Amniotic stem cell (primary cell): ENCODE measurements at places on chromosomes 1 and 21.

DNA sequence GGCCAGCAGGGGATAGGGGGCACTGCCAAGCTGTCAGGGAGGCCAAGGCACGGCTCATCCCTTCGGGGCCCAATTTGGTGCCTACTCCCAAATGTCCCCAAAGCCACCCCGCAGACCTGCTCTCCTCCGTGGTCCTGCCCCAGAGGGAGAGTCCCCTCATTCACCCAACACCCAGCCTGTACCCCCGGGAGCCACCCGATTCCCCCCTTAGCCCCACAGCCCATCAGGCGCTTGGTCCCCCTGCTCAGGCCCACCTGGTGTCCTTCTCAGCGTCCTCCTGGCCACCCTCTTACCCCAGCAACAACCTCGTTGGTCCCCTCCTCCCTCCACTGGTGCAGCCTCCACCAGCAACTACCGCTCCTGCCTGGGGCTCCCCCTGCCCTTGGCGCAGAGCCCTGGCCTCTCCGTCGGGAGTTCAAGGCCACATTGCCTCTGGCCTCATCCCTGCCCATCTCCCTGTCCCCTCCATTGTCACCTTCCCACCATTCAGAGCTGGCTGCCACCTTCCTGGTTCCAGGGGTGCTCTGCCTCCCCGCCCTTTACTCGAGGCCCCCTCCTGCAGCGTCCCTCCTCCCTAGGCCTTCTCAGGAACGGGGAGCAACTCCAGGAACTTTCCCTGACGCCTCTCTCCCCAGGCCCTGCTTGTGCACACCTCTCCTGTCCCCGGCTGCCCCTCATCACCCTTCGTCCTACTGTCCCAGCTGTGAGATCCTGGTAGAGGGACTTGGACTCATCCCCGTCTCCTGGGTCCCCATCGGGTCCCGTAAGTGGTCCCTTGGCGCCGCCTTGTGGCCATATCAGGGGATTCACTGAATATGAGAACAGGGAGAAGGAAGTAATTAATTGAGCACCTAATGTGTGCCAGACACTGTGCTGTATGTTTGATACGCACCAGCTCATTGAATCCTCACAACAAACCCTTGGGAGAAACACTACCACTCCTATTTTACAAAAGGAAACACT is 73.9 kb downstream of the RAP1GAP start:
- DNase-seq: peak; percentile 13

- DNase-seq: no peak
Measured at GRCh38 chr1:226066415-226067078, 4.0 kb downstream of the H3-3A start.

- no peak for DNase-seq
Measured at GRCh38 chr1:19209439-19209989, 552 bp downstream of the UBR4 start.

GRCh38 chr1:37338658-37339057 is 135.7 kb upstream of the ZC3H12A start:
- DNase-seq: no peak

- peak; percentile 34 for DNase-seq
Measured at GRCh38 chr21:26769613-26770188, 75.5 kb downstream of the ADAMTS1 start.

DNA sequence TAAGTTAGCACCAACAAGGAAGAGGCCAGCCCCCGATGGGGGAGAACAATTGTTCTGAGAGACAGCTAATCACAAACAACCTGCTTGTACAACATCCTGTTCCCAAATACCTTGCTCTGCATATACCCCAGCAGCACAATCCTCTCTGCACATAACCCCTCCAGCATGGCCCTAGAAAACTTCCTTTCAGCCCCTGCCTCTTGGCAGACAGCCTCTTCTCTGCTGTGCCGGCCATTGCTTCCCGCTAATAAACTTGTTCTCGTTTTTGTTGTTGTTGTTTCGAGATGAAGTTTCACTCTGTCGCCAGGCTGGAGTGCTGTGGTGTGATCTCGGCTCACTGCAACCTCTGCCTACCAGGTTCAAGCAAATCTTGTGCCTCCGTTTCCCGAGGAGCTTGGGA is 392.7 kb downstream of the SMYD3 start:
- no peak for DNase-seq

DNA sequence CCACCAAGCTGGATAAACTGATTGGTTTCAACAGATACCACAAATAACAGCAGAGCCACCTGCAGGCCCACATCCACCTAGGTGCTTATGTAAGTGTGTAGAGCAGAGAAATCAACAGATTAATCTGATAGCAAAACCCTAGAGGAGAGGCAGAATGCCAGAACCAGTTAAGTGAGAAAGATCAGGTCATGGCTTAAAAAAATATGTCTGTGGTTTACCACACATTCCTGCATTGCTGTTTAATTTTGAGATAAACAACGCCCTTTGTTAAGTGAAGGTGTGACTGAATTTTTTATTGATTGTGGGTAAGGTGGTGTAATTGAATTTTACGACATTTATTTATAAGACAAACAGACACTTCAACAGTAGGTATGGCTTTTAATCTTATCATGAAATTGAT is 21.2 kb downstream of the CRNN start:
- DNase-seq: no peak

DNA sequence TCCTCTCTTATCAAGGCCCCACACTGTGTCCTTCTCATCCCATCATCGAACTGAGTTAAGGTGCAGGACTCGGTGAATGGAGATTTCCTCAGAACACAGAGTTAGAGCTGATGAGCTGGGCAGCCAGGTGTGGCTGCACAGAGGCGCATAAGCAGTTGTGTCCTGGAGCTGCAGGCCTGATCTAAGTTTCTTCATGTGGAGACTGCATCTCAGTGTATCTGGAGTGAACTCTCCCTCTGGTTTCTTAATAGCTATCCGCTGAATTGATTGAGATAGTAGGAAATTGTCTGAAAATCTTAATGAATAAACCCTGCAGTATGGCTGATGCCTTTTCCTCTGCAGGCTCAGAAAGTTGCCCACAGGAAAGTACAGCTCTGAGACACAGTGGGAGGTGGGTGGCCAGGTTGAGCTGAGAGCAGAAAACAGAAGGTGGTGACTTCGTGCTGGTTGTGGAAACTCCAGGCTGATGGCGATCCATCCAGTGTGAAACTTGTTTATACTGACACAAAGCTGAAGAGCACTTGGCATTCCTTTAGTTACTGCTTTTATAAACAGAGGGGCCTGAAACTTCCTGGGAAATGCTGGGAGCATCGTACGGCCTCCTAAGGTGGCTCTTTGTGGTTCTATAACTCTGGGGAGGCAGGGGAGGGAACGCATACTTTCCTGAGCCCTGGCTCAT is 67.4 kb upstream of the F3 start:
- DNase-seq: no peak

DNA sequence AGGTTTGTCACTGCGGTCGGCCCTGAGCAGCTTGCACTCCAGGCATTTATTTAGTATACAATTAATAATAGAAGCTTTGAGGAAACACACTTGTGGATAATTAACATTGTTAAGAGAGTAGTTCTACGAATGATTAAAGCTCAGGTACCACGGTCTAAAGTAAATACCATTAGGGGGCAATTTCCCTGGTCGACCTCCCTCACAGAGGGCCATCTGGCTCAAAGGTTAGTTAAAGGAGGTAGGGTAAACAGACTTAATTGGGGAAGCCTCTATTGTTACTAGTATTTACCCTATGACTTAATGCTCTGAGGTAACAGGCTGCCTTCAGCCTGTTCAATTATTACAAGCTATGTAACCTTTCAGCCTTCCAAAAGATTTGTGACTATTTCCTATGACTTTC is 122.3 kb upstream of the SLC44A3 start:
- DNase-seq: no peak

DNA sequence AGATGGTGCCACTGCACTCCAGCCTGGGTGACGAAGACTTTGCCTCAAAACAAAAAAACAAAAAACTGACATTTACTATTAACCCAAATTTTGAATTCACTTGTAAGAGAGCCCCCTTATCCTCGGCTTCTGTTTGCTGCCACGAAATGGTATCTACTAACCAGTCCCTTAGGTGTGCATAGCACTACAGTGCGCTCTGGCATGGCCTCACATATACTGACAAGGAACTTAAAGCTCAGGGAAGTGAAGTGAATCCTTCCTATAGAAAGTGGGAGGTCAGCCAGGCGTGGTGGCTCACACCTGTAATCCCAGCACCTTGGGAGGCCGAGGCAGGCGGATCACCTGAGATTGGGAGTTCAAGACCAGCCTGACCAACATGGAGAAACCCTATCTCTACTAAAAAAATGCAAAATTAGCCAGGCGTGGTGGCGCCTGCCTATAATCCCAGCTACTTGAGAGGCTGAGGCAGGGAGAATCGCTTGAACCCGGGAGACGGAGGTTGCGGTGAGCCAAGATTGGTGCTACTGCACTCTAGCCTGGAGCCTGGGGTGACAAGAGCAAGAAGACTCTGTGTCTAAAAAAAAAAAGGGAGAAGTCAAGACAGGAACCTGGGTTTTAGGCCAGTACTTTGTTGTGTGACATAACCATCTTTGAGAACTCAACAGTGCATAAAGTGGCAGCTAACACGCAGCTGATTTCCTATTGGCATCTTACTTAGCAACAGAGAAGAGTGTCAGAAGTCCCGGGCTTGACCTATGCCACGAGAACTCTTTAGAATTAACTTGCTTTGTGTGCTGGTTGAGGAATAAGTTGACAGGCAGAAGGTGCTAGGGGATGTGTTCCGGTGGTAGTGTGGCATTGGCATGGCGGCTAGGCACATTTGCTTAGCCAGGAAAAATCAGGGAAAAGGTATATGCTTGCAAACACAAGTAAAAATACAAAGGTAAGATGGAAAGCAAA is 16.8 kb downstream of the ERRFI1 start:
- DNase-seq: no peak

DNA sequence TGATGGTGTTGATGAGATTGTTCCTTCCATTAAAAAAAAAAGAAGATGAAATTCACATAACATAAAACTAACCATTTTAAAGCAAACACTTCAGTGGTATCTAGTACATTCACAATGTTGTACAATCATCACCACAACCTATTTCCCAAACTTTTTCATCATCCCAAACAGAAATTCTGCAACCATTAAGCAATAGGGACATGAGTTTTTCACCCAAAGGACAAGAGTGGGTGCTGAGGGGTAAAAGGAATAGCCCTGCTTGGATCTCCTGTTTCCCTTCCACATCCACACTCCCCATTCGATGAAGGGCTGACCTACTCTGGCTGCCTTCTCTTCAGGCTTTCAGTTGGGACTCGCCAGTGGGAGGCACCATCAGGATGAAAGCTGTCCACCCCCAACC is 59.3 kb downstream of the SLC9A1 start:
- DNase-seq: no peak

GRCh38 chr1:58447886-58448285 is 98.6 kb downstream of the OMA1 start:
- no peak for DNase-seq

- DNase-seq: no peak
Measured at GRCh38 chr1:27106561-27107323, 48.2 kb downstream of the SLC9A1 start.

- no peak for DNase-seq
Measured at GRCh38 chr21:46448108-46448507, 10.6 kb upstream of the DIP2A start.

GRCh38 chr21:37176716-37177115 is 90.4 kb downstream of the VPS26C start:
- no peak for DNase-seq

DNA sequence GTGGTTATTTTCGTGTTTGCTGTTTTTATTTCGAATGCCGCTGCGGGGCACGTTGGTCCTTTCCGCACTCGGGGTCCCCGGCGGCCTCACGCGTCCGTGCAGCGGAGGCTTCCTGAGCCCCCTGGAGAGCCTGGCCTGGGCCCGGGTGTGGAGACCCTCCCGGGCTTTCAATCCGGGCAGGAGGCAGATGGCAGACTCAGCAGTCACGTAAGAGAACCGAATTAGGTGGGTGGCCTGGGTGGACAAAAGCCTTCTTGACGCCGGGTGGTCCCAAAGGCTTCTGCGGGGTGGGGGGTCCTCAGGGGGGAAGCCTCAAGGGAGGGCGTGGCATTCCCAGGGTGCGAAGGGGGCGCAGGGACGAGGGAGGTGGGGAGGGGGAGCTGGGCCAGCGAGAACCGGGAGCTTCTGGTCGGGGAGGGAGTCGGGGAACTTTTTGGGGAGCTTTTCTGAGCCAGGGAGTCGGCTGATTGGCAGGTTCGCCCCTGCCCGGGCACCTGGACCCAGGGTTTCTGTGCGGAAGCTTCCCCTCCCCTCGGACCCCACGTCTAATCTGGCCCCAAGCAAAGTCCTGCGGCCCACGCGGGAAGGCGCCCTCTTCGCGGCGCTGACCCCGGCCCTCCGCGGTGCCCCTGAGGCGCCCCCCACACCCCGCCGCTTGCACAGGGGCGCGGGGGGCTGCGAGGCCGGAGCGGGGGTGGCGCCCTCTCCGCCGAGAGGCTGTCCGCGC is 1.3 kb upstream of the HES4 start:
- DNase-seq: no peak

DNA sequence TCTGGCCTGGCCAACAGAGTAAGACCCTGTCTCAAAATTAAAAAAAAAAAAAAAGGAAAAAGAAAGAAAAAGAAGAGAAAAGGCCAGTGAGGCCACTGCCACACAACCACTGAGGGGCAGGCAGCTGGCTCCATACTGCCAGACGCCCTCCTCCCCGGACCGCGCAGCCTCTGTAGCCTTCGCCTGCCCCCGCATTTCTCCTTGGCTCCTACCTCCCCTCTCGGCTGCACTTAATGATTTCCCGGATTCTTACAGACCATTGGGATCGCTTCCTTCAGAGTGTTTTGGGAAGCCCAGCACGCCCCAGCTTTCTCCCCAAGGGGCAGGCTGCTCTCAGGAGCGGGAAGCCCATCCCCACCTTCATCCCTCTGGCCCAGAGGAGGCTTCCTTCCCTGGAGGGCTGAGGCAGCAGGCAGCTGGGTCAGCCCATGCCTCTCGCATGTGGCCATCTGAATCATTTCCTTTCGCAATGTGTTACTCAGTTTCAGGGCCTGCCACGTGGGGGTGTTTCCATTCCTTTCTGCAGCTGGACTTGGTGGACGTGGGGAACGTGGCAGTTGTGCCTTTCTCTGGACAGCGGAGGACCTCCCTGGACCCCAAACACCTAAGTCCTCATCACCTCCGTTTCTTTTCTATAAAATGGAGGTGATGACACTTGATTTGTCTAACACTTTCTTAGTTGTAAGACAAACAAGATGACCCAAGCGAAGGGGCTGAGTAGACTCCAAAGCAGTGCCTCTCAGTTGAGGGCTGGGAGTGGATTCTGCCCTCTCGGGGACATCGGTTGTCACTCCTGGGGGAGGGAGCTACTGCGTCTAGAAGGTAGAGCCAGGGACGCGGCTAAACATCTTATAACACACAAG is 2.3 kb downstream of the SLC2A5 start:
- DNase-seq: no peak

DNA sequence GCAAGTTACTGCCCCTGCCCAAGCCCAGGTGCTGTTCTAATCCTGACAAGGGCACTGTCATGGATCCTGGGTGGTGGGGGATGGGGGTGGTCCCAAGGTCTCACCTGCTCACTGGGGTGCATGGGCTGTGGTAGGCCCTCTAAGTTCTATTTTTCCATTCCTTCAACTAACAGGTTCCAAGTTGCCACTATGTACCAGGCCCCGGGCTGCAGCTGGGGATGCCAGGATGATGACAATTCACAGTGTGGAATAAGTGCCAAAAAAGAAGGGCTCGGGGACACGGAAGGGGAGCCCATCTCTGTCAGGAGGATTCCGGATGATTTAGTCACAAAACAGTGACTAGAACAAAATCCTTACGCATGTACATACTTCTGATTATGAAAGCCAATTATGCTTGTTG is 76.0 kb downstream of the STUM start:
- peak; percentile 34 for DNase-seq
